Pulmonary artery endothelial cell (primary cell): ENCODE measurements at places on chromosomes 4 and X. TPM values are rescaled to one million over a fixed set of nuclear protein-coding genes. Genes with fewer than 3 reads are reported as not detected.
A peak's percentile ranks its signal among the peaks of the same experiment; 100 is the strongest.

DNA sequence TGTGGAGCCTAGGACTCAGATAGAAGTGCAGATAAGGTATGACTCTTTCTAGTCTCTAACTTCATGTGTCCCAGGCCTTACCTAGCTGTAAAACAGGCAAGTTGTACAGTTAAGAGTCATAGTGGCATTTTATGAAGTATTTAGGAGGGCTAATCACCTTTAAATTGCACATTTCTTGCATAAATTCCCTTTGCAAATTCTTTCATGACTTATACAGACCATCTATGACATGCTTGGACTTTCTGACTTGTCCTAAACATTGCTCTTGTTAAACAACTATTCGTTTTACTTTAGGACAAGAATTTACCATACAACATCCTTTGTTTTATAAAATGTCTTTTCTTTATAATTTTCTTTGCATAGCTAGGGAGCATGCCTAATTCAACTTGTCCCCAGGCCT, 7.8 kb upstream of the RRAGB start:
- no peak for DNase-seq

GRCh38 chrX:130393451-130394074, 8.1 kb upstream of the GPR119 start:
- no peak for DNase-seq

- no peak for DNase-seq
Observed at GRCh38 chr4:742096-742741, 36.6 kb downstream of the PCGF3 start.

GRCh38 chr4:168486912-168487281, 6.6 kb upstream of the DDX60L start:
- no peak for DNase-seq

DNA sequence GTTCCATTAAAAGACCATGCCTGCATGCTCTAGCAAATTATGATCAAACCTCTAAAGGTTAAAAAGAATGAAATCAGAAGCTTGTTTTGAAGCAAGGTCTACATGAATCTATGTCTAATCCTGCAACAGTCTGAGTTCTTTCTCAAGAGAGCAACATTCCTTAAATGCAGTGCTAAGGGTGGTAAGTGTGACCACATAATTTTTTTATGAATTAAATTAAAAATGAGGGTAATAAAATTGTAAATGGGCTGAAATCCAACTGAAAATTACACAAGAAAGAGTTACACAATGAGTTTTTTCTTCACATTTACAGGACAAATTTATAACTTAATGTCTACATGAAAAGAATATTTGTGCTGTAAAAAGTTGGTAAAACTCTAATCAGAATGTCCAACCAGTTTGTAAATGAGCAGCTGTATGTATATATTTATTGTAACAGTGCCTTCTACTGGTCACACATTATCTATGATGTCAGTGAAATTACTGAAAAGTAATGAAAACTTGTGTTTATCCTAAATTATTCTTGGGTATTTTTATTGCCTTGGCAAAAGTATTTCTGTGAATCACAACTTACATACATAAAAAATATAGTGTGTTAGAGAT, 336.3 kb upstream of the PITX2 start:
- DNase-seq = no peak

- DNase-seq = no peak
Observed at GRCh38 chr4:71749008-71749594, 34.8 kb downstream of the GC start.

GRCh38 chr4:114180481-114180880, 201.0 kb upstream of the ARSJ start:
- peak; percentile 39 for DNase-seq

GRCh38 chr4:38275331-38276100, 315.3 kb downstream of the PTTG2 start:
- no peak for DNase-seq

GRCh38 chrX:130083107-130083490, 27.2 kb downstream of the ELF4 start:
- DNase-seq = no peak

DNA sequence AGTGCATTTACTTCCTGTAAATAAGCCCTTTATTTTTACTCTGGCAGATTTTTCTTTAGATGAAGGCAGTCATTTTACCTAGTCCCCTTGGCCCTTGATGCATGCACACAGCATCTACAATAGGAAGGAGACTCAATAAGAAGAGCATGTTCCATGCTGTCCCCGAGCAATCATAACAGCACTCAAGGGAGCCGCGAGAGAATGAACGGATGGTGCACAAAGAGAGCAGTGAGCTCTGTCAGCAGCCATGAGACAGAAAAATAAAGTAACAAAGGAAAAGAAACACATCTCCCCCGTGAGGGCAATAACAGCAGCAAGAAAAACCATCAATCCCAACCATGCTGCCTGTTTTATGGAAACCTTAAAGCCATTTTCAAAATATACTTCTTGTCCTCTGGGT, 11.9 kb downstream of the SMIM31 start:
- DNase-seq = no peak

GRCh38 chrX:82141942-82142341, 940.0 kb downstream of the SH3BGRL start:
- DNase-seq = no peak

- no peak for DNase-seq
Observed at GRCh38 chrX:84441143-84441542, 61.1 kb downstream of the HDX start.

DNA sequence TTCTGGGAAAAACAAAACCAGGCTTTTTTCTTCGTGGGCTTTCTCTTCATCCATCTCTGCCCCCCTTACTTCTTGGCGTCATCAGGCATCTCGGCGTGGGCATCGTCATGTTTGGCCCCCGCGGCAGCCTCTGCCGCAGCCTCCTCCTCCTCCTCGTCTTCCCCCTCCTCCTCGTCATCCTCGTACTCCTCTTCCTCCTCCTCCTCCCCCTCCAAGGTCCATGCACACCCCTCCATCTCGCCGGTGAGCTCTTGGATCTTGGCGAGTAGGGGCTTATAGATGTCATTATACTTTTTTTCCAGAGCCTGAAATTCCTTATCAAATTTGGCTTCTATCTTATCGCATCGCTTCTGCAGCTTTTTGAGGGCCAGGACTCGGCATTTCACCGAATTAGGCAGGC, 488 bp downstream of the NAP1L5 start:
- no peak for DNase-seq

DNA sequence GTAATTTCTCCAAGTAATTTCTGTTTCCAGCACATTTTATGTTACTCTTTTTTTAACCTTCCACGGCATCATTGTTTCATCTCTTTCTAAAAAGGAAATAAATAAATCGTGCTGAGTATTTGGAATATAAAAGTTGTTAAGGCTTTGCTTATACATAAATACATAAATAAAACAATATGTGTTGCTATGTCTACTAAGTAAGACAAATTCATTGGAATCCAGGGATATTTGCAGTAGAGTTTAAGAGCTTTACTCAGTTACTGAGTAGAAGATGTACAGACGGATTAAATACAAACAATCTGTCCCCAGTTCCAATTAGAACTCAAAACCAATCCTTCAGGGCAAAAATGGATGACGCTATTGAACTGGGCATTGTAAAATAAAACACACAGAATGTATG, 1.4 kb downstream of the ARHGAP24 start:
- no peak for DNase-seq

GRCh38 chrX:28981952-28982351, 394.7 kb downstream of the IL1RAPL1 start:
- no peak for DNase-seq

DNA sequence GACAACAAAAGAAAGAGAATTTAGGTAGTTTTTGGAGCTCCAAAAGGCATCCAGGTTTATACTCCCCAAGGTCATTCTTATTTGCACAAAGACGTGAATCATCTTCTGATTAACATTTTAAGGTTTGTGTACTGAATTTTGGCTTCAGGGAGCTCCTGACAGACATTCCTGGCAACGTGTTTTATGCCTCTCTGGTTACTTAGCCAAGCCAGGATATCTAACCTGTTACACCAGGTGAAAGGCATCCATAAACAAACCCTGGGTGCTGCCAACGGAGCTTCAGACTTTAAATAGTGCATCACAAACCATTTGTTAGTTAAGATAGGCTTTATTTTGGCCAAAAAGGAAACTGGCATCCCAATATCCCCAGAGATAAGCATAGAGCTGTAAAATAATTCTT, 997.3 kb downstream of the ARAP2 start:
- no peak for DNase-seq

DNA sequence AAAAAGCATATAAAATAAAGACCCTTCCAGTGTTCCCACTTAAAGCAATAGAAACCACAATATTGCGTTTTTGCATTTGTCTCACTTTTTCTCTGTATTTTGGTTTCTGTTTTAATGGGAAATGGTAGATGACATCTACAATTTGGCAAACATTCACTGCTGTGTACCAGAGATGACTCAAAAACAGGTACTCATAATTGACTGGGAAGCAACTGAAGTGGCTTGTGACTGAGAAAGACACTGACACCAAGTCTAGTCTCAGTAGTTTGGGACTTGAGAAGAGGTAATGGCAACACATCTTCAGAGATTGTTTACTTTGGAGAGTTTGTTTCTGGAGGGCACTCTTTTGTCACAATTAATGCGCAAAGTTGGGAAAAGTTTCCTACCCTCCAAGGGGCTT, 42.0 kb downstream of the AREG start:
- no peak for DNase-seq

GPR119 gene
- total RNA-seq = not detected in 2 replicates

FRG2 gene
- not detected in 2 replicates for total RNA-seq

HSFX2 gene
- total RNA-seq = 0.21 TPM in 1 of 2 replicates, not detected in the other

CSAG1 gene
- total RNA-seq = not detected in 2 replicates

CNGA1 gene
- not detected in 2 replicates for total RNA-seq

FOXP3 gene
- not detected in 2 replicates for total RNA-seq

CBR4 gene
- 17.1 and 19.2 TPM in 2 replicates for total RNA-seq

TEX11 gene
- total RNA-seq = not detected in 2 replicates
